ENCODE measurements at places on chromosomes 3 and 15.

DNA sequence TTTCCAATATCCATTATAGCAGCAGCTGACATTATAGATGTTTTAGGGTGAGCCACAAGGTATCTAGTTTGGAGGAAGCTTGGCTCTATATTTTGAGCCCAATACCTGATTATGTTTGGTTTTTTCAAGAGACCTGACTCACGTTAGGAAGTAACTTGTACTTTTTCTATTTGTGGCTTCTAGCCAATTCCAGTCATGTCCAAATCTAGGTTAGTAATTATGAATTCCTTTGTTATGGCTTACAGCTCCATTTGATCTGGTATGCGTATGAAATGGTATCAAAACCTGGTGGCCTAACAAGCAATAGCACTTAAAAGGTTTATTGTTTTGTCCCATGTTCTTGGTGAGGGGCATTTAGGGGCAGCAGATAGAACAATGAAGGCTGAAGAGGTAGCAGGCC, 115.9 kb downstream of the TOP2B start:
- DNase-seq: no peak

- no peak for DNase-seq
Measured at GRCh38 chr15:99716540-99717095, 16.6 kb downstream of the LYSMD4 start.

DNA sequence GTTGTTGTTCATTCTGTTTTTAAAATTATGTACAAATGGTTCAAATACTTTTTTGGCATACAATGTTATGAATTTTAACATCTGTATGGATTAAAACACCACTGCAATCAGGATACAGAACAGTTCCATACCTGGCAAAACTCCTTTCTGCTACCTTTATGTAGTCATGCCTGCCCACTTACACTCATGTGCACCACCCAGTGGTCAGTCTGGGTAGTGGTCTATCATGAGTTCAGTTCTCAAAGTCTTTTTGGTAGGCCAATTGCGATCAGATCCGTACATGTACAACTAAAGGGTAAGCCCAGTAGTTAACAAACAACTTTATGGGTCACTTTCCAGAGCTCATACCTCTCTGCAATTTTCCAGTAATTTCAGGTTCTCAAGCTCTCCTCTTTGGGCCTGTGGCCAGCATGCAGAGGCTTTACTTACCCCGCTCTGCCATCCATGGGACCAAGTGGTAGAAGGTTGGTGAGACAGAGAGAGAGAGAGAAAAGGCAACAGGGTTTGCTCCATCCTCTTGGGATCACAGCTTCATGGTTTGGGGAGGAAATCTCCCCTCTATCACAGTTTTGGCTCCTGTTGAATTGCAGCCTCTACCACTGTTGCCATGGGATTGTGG, 63.9 kb upstream of the FAM98B start:
- no peak for DNase-seq

GRCh38 chr3:25749031-25749581, 34.1 kb downstream of the NGLY1 start:
- DNase-seq: no peak

DNA sequence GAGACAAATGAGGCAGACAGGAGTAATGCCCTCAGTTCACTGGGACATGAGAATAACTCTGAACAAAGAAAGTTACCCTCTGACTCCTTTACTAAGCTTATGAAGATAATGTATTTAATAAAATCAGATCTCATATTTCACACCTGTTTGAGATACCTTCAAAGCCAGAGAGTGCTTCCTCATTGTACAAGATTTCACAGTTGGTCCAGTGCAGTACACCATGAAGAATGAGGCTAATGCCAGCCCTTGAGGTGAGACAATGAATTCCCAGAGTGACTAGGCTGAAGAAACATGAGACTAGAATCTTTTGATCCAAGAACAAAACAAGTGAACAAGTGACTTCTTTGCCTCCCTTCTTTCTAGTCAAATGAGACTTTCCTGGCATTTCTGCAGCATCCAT, 1133.8 kb downstream of the TUSC7 start:
- no peak for DNase-seq

DNA sequence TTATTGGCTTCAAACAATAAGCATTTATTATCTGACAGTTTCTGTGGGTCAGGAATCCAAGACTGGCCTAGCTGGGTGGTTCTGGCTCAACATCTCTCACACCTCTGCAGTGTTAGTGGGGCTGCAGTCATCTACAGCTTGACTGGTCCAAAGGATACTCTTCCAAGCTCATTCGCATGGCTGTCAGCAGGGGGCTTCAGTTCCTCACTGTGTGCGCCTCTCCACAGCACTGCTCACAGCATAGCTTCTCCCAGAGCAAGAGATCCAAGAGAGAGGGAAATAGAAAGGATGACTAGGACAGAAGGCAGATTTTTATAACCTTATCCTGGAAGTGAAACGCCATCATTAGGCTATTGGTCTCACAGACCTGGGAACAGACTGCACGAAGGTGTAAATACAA, 64.2 kb downstream of the MAGI1 start:
- no peak for DNase-seq

- no peak for DNase-seq
Measured at GRCh38 chr3:133691273-133692107, 29.7 kb upstream of the TOPBP1 start.

DNA sequence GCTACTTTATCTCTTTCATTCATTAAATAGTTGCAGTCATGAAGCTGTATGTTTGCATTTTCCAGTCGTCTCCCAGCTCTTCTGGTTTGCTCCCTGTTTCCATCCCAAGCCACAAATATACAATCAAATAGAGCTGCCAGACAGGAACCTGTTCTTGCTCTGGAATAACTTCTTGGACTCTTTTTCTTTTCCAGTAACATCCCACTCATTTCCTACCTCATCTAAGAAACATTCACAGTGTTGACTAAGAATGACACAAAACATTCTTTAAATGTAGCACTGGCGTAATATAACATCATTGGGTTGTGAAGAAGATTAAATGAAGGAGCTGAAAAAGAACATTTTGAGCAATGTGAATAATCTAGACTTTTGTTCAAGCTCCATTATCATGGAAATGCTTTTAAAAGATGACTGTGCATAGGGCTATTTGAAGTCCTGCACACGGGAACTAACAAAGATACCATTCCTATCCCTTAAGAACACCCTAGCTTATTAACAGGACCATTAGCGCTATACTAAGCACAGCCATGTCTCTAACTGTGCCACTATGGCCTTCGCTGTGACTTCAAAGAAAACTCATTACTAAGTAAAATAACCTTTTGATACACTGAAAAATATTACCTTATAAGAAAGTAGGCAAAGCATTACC, 574.0 kb downstream of the NAALADL2 start:
- DNase-seq: peak; percentile 65

- DNase-seq: no peak
Measured at GRCh38 chr3:33839283-33839682, 40.9 kb downstream of the PDCD6IP start.

DNA sequence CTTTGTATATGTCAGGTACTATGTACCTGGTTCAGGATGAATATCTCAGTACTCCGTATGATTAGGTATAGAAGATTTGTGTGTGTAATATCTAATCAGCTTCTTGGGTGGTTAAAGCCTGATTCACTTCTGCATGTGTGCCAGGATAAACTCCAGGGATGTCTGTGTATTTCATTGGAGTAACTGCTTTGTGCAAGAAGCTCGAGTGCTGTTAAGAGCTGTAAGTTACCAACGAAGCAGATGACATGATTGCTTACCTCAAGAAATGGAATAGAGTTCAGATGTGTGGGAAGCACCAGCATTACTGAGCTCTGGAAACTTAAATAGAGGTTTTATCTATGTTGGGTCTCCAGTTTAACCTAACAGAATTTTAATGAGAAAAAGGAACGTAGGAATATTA, 23.7 kb downstream of the FAM98B start:
- no peak for DNase-seq

DNA sequence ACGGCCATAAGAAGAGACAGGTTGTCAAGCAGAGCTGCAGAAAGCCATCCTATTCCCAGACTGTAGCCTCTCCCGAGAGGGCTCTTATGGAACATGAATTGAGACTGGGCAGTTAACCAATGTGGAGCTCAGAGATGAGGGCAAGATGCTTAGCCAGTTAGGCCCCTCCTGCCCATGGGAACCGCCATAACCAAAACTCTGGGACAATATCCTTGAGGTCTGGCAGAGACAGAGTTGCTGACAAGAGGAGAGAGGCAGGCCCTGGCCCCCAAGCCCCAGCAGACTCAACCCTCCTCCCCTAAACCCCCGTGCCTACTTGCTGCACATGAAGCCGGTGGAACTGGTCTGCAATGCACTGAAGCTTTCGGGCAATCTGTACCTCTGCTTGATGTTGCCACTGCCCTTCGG, 4.8 kb downstream of the BMF start:
- no peak for DNase-seq

GRCh38 chr3:11145888-11146287, 8.4 kb upstream of the HRH1 start:
- peak; percentile 93 for DNase-seq

DNA sequence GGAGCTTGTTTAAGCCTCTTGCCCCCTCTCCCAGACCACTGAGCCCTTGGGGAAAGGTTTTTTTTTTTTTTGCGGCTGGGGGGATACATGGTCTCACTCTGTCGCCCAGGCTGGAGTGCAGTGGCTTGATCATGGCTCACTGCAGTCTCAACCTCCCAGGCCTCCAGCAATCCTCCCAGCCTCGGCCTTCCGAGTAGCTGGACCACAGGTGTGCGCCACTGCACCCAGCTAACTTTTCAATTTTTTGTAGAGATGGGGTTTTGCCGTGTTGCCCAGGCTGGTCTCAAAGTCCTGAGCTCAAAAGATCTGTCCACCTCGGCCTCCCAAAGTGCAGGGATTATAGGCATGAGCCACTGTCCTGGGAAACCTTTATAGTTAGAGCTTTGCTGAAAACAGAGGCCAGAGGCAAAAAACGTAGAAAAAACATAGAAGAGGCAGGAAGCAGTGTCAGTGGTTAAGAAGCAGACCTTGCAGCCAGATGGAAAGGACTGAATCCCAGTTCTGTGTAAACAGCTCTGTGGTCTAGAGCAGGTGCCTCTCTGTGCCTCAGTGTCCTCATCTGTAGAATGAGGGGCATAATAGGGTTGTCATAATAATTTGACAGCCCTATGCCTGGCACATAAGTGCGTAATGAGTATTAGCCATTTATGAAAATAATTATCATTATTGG, 33.1 kb downstream of the CMTM7 start:
- DNase-seq: no peak

GRCh38 chr3:31613177-31613576, 80.5 kb downstream of the STT3B start:
- no peak for DNase-seq

- no peak for DNase-seq
Measured at GRCh38 chr3:134803051-134803505, 8.0 kb downstream of the EPHB1 start.

DNA sequence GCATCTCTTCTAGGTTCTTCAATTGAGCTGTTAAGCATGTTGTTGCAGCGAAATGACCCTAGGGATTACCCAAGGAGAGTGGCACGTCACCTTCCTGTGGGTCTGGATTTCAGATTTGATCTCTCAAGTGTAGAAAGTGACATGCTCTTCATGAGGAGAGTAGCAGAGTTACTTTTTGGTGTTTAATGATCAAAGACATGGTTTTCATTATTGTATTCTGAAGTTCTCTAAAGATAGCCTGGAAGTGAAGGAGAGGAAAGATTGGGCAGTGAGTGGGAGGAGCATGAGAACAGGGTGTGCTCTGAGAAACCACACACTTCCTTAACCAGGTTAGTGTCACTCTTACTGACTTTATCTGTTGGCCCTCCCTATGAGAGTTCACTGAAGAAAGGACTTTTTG, 153.6 kb downstream of the AKAP13 start:
- no peak for DNase-seq

DNA sequence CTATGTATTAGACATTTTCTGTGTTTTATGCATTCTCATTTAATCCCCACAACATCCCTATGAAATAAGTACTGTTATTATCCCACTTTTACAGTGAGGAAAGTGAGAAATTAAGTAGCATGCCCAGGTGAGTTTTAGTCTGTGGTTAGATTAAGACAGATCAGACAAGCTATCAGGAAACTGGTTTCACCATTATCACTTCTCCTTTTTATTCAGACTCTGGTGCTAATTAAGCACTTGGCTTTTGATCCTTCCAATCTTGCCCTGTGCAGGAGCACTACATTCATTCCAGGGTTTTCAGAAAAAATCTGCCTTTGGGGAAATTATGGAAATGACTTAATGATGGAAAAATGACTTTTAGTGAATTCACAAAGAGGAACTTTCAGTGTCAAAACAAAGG, 115.2 kb downstream of the TMEM108 start:
- no peak for DNase-seq

- DNase-seq: no peak
Measured at GRCh38 chr3:6018456-6018855, 830.9 kb downstream of the EDEM1 start.

GRCh38 chr15:99564221-99565048, 1.3 kb upstream of the MEF2A start:
- no peak for DNase-seq

- no peak for DNase-seq
Measured at GRCh38 chr3:14614862-14615261, 36.7 kb upstream of the CCDC174 start.

DNA sequence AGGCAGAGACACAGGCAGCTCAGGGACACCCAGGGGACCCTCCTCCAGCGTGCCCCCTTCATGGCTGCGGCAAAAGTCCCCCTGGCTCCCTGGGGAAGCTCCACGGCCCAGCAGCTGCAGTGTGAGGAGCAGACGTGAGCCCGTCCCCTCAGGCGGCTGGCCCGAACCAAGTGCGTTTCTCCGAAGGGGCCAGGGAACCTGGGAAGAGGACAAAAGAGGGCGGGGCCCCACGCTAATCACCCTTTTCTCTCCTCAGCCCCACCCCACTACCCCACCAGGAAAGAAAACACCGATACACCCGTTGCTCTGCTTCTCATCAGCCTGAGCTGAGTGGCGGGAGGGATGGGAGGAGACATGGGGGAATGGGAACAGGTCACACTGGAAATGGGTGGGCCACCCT, at the start of gene MUC4:
TSS of gene MUC4 (minus strand) at position 174 of the 400 bp plus-strand sequence. CDS start at position 62, 112 bp downstream.
- no peak for DNase-seq

DNA sequence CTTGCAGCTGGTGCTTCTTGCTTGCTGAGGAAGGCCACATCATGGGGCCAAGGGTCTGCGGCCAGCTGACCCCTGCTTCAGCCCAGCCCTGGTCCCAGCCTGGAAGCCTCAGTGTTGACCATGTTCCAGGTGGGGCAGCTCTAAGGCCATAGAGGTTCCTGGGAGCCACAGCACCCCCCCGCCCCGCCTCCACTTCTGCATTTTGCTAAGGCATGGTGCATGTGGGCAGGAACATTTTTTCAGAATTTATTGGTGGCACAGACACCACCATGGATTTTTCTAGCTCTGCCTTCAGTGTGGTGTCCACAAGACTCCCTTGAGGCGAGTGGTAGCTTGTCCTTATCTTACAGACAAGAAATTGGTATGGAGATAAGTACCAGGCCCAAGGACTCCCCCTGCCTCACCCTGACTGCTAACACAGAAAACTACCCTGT, 1.9 kb upstream of the CHST14 start:
- no peak for DNase-seq

- no peak for DNase-seq
Measured at GRCh38 chr15:95170561-95171380, 939.4 kb downstream of the MCTP2 start.

All from GM04503 (cell line).